ENCODE measurements at places on chromosomes 13 and 19.

GRCh38 chr13:99421758-99422585 is 79.3 kb upstream of the TM9SF2 start:
- peak; percentile 63 for ATAC-seq

- no peak for ATAC-seq
These were observed 238.4 kb downstream of the TUBA3C start for GRCh38 chr13:18943273-18943672.

DNA sequence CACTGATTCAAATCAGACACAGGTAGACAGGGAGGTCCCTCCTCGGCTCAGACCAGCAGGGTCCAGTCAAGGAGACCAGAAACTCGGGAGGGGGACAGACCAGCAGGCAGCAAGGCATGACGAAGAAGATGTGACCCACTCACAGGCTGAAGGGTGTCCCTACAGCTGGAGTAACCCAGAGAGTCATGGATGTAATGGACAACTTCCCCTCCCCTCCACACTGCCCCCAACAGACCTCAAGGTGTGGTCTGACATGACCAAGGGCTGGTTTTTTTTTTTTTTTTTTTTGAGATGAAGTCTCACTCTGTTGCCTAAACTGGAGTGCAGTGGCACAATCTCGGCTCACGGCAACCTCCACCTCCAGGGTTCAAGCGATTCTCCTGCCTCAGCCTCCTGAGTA is 34.1 kb downstream of the PBX4 start:
- ATAC-seq: no peak

- ATAC-seq: no peak
These were observed 163.0 kb upstream of the IRS2 start for GRCh38 chr13:109949397-109949796.

DNA sequence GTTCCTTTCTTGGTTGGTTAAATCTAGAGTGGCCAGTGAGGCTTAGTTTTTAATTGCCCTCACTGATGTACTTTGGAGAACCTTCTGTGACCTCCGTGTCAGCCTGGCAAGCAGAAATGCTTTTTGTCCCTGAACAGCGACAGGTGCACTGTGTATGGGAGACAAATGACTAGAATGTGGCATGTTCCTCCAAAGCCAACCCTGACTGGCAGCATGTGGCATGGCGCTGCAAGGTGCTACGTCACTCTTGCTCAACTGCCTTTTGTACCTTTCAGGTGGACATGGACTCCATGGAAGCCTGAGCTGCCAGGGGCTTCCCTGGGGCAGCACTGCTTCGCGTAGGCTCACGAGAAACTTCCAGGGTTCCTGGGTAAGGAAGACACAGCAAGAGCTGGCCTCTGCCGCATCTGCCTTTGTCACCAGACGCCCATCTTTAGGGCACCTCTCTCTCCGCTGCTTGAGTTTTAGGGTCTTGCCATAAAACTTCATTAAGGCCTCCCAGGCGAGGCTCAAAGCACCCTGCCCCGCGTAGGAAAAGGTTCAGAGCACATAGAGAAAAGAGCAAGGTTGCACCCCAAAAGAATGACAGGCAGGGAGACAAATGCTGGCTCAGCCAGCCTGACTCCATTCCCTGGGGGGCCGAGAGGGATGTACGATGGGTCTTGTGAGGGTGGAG is 167.1 kb upstream of the SOX1 start:
- no peak for ATAC-seq

GRCh38 chr19:14030997-14031718 is 404 bp upstream of the IL27RA start:
- ATAC-seq: no peak
